ENCODE measurements at places on chromosomes 7 and 10. TPM values are rescaled to one million over a fixed set of nuclear protein-coding genes. Genes with fewer than 3 reads are reported as not detected.
A peak's percentile ranks its signal among the peaks of the same experiment; 100 is the strongest.

Gene ODAD2
- polyA plus RNA-seq = 0.28 TPM

Gene LZTS2
- polyA plus RNA-seq = 47.3 TPM

Gene FGF8
- polyA plus RNA-seq = not detected

Gene FAM3C
- 49.5 TPM for polyA plus RNA-seq

Gene TMEM140
- polyA plus RNA-seq = 28.2 TPM

Gene ENKUR
- polyA plus RNA-seq = 0.73 TPM

Gene NCAPG2
- 1.3 TPM for polyA plus RNA-seq

Gene TRPV5
- 1.3 TPM for polyA plus RNA-seq

DNA sequence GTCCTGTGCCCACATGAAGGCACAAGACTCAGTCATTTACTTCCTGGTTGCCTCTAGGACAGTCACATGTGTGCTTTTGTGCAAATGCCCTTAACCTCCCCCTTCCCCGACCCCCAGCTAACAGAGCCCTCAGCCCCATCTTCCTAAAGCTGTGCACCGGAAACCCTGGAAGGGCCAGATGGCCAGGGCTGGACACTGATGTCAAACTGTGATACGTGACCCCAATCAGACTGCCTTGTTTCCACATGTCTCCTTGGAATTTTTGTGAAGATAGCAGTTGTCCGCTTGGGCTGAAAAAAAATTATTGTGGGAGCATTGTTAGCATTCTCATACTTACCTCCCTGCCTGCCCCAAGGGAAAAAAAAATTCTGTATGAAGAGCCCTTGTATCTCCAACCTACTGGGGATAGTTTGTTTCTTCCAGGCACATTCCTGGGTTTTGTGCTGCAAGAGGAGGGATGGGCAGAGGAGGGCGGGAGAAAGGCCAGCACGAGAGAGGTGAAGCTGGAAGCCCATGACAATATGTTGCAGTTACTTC lies 17.0 kb upstream of the ADAM12 start:
- no peaks in the 10 kb centered on the region for H3K36me3 ChIP-seq
- no peak overlapping the region for H3K4me3 ChIP-seq
- no peak overlapping the region for H3K27ac ChIP-seq
- no peak for DNase-seq
- H3K4me1 ChIP-seq = no peaks in the 10 kb centered on the region

DNA sequence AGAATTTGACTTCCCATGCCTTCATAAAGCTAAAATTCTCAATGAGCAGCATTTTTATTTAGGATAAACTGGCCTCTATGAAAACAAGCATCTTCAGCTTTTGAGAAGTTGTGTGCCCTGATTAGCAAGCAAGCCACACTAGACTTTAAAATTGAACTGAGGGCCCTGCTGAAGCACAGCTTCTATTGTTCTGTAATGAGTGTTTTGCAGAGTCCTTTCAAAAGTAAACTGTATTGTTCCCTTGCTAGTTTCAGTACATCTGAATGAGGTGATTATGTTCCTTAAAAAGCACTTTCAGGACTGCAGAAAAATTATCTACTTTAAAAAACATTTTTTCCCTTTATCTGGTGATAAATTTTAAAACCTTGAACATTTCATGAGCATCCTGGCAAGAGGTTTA lies 113.3 kb upstream of the PRPS1L1 start:
- no peaks in the 10 kb centered on the region for H3K36me3 ChIP-seq
- no peak overlapping the region for H3K27ac ChIP-seq
- no peaks in the 10 kb centered on the region for H3K4me1 ChIP-seq

GRCh38 chr10:74967911-74968666 lies 141.7 kb downstream of the KAT6B start:
- no peak overlapping the region for H3K4me3 ChIP-seq
- H3K4me1 ChIP-seq = no peaks in the 10 kb centered on the region
- H3K27me3 ChIP-seq = no peaks in the 10 kb centered on the region

GRCh38 chr10:94097656-94098055 lies 103.9 kb downstream of the PLCE1 start:
- H3K27ac ChIP-seq = no peak overlapping the region
- no peak overlapping the region for H3K4me3 ChIP-seq
- H3K4me1 ChIP-seq = no peaks in the 10 kb centered on the region
- H3K36me3 ChIP-seq = no peaks in the 10 kb centered on the region
- DNase-seq = no peak

- H3K4me1 ChIP-seq = no peaks in the 10 kb centered on the region
- peak overlapping the region; percentile 26 for H3K27ac ChIP-seq
- no peaks in the 10 kb centered on the region for H3K27me3 ChIP-seq
- H3K4me3 ChIP-seq = no peak overlapping the region
These were observed 15.8 kb downstream of the NAPEPLD start for GRCh38 chr7:103132995-103133688.

DNA sequence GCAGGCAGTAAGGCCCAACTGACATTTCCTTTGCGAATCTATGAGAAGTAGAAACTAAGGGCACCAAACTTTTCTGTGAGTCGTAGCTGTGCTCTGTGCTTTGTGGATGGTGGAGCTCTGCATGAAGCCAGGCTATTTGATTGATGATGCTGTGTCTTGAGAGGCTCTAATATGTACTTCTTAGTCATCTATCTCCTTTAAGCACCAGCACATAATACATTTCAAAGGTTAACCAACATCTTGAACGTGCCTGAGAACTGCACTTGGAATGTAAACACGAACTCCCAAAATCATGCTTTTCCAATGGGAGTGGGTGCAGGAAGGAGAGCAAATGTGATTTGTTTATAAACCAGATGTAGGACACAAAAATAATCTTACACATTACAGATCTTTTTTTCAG lies 411.6 kb downstream of the PARD3 start:
- H3K27me3 ChIP-seq = no peaks in the 10 kb centered on the region
- H3K27ac ChIP-seq = no peak overlapping the region
- H3K4me3 ChIP-seq = no peak overlapping the region
- no peak for DNase-seq

- peaks cover 9% of the 10 kb centered on the region for H3K36me3 ChIP-seq
- H3K27ac ChIP-seq = no peak overlapping the region
- H3K4me1 ChIP-seq = peaks cover 3% of the 10 kb centered on the region
- no peak overlapping the region for H3K4me3 ChIP-seq
These were observed 12.7 kb downstream of the LOXL4 start for GRCh38 chr10:98255146-98255877.

- no peak overlapping the region for H3K4me3 ChIP-seq
- no peak for DNase-seq
- H3K36me3 ChIP-seq = no peaks in the 10 kb centered on the region
- no peaks in the 10 kb centered on the region for H3K27me3 ChIP-seq
These were observed 151.4 kb downstream of the OAT start for GRCh38 chr10:124267231-124267885.

GRCh38 chr7:46207931-46208634 lies 287.0 kb upstream of the IGFBP3 start:
- H3K36me3 ChIP-seq = no peaks in the 10 kb centered on the region
- no peak overlapping the region for H3K4me3 ChIP-seq
- peaks cover 2% of the 10 kb centered on the region for H3K4me1 ChIP-seq
- H3K27me3 ChIP-seq = no peaks in the 10 kb centered on the region
- peak overlapping the region; percentile 59 for H3K27ac ChIP-seq

- H3K27ac ChIP-seq = no peak overlapping the region
- no peaks in the 10 kb centered on the region for H3K27me3 ChIP-seq
- peaks cover 31% of the 10 kb centered on the region for H3K4me1 ChIP-seq
- H3K36me3 ChIP-seq = no peaks in the 10 kb centered on the region
- DNase-seq = no peak
These were observed 32.7 kb downstream of the TSPAN15 start for GRCh38 chr10:69483963-69484362.

DNA sequence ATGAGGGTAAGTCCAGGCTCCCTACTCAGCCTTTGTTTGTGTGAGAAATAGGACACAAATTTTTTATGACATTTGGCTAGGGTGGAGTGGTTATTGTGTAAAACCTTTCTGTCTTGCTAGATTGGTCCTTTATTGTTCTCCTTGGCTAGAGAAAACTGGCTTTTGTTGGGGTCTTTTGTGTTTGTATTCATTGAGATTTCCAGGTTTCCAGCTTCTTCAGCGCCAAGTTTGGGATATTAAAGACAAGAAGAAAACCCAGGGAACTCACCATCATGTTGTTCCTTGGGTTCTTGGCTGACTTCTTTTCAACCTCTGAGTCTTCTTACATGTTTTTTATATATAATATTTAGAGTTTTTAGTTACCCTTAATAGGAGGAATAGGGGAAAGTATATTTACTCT lies 310.0 kb downstream of the HPSE2 start:
- H3K36me3 ChIP-seq = no peaks in the 10 kb centered on the region
- no peaks in the 10 kb centered on the region for H3K27me3 ChIP-seq
- DNase-seq = no peak
- no peak overlapping the region for H3K27ac ChIP-seq
- no peak overlapping the region for H3K4me3 ChIP-seq

DNA sequence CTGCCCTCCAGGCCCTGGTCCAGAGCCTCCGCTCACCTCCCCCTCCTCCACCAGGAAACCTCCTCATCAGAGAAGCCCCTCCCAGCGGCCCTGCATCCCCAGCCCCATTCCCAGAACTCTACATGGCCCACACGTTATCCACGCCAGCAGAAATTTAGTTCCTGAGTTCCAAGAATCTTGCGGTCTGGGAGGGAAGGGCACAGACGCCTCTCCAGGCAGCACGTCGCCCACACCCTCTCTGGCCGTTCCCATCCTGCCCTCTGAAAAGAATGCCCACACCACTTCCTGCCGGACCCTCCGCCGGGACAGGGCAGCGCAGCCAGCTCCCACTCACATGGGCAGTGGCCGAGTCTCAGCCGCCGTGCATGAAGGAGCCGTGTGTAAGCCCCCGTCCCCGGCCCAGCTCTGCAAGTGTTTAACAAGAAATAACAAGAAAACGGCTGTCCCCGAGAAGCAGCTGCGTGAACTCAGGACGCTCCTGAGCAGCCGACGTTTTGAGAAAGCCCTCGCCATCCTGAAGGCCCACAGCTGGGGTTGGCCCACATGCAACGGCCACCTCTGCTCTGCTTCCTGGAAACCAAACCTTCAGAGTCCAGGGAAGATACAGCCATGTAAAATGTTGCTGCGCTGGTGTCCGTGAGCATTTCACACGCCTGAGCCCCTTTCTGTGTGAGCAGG lies 17.4 kb downstream of the ADGRA1 start:
- H3K27me3 ChIP-seq = no peaks in the 10 kb centered on the region
- peak; percentile 68 for DNase-seq
- no peak overlapping the region for H3K4me3 ChIP-seq
- H3K27ac ChIP-seq = no peak overlapping the region
- no peaks in the 10 kb centered on the region for H3K4me1 ChIP-seq

- no peak overlapping the region for H3K4me3 ChIP-seq
- no peaks in the 10 kb centered on the region for H3K27me3 ChIP-seq
- H3K4me1 ChIP-seq = no peaks in the 10 kb centered on the region
- H3K36me3 ChIP-seq = no peaks in the 10 kb centered on the region
These were observed 648 bp upstream of the RADIL start for GRCh38 chr7:4884164-4884563.

DNA sequence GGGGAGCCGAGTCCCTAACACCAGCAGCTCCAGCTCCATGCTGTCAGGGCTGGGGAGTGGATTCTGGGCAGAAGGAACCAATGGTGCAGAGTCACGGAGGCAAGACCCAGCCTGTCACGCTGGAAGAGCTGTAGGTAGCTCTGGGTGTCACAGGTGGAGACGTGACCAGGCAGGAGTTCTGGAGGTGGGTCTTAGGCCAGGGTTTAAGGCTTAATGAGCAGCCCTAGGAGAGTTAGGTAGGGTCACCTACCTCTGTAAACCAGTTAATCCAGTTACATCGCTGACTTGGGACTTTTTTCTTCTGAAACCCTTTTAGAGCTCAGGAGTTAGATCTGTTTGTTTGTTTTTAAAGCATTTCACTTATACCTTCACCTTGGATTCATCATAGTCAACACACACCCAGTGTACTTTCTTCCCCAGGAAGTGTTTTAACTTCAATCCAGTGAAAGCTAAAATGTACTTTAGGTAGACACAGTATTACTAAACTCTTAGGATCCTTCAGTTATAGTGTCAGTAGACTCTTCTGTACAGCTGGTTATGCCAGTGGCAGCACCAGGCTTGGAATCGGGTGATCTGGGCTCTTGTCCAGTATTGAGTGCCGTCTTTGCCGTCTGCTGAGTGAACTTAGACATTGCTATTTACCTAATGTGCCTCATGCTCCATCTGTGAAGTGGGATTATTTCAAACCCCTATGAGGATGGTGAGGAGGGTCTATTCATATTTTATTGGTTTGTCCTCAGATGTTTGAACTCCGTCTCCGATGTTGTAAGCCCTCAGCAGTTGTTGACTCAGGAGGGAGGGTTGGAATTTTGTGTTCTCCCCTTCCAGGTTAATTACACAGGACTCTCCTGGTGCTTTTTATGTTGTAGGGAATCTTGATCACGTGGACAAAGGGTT lies 31.0 kb downstream of the TACR2 start:
- no peak for DNase-seq
- no peaks in the 10 kb centered on the region for H3K4me1 ChIP-seq
- H3K27me3 ChIP-seq = no peaks in the 10 kb centered on the region
- no peak overlapping the region for H3K4me3 ChIP-seq

- H3K4me1 ChIP-seq = peaks cover 5% of the 10 kb centered on the region
- H3K27me3 ChIP-seq = no peaks in the 10 kb centered on the region
- no peak overlapping the region for H3K27ac ChIP-seq
These were observed 298.3 kb upstream of the ZMIZ1 start for GRCh38 chr10:78770167-78771090.

DNA sequence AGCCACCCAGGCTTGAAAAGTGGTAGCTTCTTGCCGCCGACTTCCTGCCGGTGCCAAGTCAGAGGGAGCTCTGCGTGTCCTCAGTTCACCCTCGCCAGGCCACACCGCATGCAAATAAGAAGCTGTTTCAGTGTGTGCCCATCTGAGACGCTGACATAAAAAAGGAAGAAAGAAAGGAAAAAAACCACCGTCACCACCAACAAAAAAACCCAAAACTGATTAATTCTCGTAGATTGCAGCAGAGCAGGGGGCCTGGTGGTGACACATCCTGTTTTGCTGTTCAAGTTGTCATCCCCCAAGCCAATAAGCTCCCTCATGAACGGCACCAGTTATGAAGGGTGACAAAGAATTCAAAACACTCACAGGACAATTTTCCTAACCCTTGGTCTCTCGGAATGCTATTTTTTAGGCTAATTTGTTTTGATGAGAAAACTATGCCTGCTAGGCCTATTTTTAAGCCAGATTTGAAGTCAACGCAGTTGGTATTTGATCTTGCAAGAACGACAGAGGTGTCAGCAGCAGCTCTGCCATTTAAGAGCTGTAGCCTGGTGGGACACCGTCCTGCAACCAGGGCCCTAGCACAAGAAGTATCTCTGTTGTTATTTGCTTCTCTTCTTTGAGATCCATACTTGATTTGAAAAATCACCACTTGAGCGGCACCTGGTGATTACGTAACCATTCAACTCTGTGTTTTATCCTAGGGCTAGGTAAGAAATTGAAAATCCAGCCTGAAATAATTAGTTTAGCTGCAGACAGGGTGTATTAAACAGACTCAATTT lies 145.6 kb downstream of the PFKFB3 start:
- peaks cover 7% of the 10 kb centered on the region for H3K4me1 ChIP-seq
- no peaks in the 10 kb centered on the region for H3K36me3 ChIP-seq
- H3K4me3 ChIP-seq = no peak overlapping the region
- H3K27me3 ChIP-seq = no peaks in the 10 kb centered on the region
- peak overlapping the region; percentile 39 for H3K27ac ChIP-seq
- no peak for DNase-seq

Data from kidney (tissue), 22 donors.